ENCODE measurements at places on chromosomes 12 and 14. TPM values are rescaled to one million over a fixed set of nuclear protein-coding genes. Genes with fewer than 3 reads are reported as not detected.

The OVCH1 gene
- total RNA-seq = not detected

The KLRC1 gene
- not detected for total RNA-seq

- no peak for DNase-seq
Observed at GRCh38 chr12:89789862-89790261, 81.2 kb upstream of the ATP2B1 start.

- no peak for DNase-seq
Observed at GRCh38 chr12:91884230-91884629, 261.4 kb downstream of the BTG1 start.

The KRT81 gene
- total RNA-seq = not detected

The FOXN4 gene
- not detected for total RNA-seq

The DNAH10 gene
- total RNA-seq = 0.14 TPM

DNA sequence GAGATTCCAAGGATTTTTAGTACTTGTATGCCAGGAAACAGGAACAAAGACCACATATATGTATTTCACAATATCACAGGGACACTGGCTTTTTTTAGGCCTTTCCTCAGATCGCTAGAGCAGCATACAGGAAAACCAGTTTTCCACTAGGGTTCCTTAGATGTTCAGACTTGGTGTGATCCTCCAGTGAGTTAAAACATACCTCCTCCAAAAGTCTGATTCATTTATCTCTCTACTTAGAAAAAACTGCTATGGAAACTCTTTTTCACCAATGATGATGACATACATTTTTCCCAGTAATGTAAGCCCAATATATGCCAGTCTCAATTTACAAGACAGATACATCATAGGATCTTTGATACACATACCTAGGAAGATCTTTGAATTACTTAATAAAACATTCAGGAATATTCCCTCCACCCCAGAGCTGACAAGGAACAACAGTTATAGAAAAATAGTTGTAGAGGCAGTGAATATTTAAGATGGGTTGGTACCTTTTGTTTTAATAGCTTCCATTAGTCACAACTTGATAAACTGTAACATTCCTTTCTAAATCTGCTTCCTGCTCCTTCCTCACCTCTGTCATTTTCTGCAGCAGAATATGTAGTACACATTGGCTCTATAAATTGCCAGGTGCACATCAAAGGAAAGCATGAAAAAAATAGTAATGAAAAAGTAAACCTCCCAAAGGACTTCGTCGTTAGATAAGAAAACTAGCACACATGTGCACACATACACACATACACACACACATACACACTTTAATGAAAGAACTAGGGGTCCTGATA lies 27.5 kb downstream of the BCAT1 start:
- DNase-seq = no peak

DNA sequence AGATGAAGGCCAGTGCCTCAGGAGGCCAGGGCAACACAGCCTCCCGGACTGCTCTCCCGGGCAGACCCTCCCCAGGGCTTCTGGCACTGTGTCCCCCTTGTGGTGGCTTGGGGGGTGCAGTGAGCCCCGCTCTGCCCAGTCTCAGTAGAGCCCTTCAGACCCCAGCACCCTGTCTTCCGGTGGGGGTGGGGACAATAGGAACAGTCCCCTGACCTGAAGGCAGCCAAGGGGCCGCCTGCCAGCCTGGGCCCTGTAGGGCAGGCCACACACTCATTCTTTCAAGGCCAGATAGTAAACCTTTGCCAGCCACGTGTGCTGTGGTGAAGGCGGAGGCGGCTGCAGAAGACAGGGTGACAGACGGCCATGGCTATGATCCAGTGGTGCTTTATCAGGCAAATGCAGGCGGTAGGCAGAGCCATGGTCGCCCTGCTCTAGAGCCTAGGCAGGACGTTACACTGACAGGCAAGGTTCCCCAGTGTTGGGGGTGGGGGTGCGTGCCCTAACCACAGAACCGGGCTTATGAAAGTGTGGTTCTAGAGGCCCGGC lies 15.0 kb downstream of the ZFYVE21 start:
- no peak for DNase-seq

DNA sequence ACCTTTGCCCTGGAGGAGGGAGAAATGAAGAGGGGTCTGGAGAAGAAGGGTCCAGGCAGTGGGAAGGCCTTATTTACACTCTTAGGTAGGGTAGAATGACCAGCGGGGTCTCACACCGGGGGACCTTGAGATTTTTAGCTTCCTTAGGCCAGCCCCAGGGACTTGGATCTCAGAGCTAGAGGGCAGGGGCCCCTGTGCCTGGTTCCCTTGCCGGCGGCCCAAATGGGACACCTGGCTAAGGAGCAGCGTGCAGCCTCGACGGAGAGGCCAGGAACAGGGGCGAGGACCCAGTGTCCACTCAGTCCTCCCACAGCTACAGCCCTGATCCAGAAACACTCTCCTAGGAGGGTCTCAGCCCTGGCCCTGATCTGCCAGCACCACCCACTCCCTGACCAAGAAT lies 41.8 kb downstream of the DIO3 start:
- DNase-seq = no peak

The BCL11B gene
- 48.2 TPM for total RNA-seq

The FRMD6 gene
- total RNA-seq = 5.5 TPM

The OTOGL gene
- not detected for total RNA-seq

The SLC17A8 gene
- not detected for total RNA-seq

DNA sequence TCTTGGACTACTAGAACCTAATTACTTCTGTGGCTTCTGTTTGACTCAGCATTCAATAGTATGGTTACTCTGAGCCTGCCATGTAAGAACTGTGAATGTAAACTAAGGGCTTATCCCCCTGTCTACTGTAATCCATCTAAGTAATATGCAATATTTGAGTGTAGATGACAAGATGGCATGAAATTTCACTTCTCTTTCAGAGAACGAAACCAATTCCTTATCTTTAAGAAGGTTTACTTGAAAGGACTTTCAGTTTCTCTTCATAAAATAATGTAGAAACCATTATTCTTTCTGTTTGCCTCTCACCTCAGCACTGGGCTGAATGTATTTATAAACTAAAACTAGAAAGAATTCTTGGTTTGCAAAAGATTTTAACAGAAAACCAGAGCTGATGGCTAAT lies 60.4 kb upstream of the ARID2 start:
- peak; percentile 66 for DNase-seq

- DNase-seq = no peak
Observed at GRCh38 chr12:49707812-49708147, 575 bp upstream of the FMNL3 start.

The KNTC1 gene
- 128 TPM for total RNA-seq

DNA sequence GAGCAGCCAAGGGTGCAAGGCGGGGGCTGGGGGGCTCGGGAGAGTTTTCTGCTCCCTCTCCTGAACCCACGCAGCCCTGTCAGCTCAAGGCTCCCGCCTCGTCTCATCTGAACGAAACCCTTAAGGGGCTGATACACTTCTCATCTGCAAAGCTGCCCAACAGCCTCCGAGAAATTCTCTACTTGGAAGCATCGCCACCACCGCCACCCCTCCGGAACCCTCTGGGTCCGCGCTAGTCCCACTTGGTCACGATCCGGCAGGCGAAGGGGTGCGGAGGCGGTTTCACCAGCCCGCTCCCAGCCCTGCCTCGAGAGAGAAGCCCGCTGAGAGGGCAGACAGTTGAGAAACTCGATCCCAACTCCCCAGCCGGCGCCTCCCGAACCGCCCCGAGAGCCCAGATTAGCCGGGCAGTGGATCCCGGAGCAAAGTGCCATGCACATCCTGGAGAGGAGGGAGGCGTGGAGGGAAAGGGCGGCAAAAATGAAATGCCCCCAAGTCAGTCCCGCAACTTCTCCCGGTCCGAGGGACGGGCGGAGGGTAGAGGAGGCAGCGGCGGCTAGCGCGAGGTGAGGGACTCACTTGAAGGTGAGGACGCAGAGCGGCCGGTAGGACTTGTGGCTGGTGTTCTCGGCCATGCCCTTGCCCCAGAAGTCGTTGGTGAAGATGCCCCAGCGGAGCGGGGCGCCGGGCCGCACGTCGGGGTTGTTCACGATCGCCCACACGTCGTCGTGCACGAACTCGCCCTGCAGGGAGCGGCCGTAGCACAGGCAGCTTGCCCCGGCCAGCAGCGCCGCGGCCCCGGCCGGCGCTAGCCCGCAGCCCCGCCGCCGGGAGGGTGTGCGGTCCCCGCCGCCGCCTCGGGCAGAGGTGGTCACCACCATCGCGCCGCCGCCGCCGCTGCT lies 620 bp downstream of the TMTC1 start:
- peak; percentile 58 for DNase-seq

The TIMELESS gene
- 48.8 TPM for total RNA-seq

The PNMA1 gene
- 29.7 TPM for total RNA-seq

DNA sequence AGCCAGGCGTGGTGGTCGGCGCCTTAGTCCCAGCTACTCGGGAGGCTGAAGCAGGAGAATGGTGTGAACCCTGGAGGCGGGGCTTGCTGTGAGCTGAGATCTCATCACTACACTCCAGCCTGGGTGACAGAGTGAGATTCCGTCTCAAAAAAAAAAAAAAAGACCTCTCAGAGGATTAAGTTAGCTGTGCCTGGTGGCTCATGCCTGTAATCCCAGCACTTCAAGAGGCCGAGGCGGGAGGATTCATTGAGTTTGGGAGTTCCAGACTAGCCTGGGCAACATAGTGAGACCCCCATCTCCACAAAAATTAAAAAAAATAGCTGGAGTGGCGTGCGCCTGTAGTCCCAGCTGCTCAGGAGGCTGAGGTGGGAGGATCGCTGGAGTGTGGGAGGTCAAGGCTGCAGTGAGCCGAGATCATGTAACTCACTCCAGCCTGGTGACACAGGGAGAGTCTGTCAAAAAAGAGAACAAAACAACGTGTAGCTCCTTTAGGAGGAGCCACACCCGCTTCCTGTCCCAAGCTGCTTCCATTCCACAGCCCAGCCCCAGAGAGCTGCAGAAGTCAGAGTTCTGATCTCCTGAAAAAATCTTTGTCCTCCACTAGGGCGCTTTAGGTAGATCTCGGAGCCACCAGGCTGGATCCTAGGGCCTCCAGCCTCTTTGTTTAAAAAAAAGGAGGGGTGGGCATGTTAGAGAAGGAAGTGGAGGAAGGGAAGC lies 11.5 kb upstream of the ULK1 start:
- DNase-seq = no peak

The POTEM gene
- total RNA-seq = not detected

- DNase-seq = no peak
Observed at GRCh38 chr12:124648710-124649384, 81.4 kb upstream of the NCOR2 start.

The PTGER2 gene
- 66.7 TPM for total RNA-seq

DNA sequence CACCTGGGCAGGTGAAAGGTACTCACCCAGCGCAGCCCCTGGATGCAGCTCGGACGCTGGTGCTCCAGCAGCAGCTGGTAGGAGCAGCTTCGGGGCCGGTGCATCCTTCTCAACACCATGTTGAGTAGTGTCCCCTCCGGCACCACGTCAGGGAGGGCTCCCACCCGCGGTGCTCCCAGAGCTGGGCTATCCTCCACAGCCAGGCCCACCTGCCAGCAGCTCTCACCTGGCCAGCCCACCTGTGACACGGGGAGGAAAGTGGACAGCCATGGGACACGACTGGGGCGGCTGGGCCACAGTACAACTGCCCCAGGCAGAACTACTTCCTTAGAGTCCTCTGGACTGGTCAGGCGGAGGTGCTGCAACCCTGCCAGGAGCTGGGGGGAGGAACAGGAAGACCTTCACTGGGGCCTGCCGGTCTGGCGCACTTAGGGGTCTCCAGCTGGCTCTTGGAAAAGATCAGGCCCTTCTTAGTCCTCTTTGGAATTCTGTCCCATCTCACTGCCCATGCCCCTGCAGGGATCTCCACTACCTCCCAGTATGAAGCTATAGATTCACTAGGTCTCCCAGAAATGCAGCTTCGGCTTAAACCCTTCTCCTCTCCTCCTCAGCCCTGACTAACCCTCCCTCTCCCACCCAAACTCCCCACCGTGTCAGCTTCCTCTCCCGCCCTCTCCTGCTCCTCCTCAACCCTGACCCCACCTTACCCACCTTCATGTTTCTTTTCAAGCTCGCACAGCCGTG lies 668 bp downstream of the RAPGEF3 start:
- no peak for DNase-seq

The RNASE11 gene
- not detected for total RNA-seq

The NYNRIN gene
- total RNA-seq = not detected

DNA sequence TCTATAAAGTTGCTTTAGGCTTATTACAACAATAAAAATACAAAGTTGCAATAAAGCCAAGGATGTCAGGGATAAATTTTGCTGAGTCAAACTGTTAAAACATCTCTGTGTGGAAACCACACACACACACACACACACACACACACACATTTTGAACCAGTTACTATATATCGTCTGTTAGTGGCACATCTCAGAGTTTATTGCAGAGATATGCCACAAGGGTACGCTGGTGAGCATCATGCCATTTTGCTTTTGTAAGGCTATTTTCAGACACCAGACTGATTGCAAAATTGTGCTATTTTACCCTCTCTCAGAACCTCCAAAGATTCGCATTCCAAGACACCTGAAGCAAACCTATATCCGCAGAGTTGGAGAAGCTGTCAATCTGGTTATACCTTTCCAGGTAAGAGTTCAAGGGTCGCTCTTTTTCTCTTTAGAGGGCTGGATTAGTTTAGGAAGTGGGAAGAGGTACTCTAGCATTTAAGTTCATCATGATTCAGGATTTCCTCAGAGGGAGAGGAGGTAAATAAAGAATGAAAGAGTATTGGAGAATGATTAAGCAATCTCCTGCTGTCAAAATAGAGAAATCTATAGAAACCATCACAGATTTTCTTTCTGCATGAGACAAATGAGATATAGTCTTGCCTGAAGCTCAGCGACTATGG lies 27.3 kb upstream of the CHPT1 start:
- DNase-seq = peak; percentile 73

The KRT6C gene
- total RNA-seq = not detected

The BBOF1 gene
- total RNA-seq = 0.72 TPM

GRCh38 chr14:85573406-85573805 lies 43.5 kb downstream of the FLRT2 start:
- DNase-seq = no peak

DNA sequence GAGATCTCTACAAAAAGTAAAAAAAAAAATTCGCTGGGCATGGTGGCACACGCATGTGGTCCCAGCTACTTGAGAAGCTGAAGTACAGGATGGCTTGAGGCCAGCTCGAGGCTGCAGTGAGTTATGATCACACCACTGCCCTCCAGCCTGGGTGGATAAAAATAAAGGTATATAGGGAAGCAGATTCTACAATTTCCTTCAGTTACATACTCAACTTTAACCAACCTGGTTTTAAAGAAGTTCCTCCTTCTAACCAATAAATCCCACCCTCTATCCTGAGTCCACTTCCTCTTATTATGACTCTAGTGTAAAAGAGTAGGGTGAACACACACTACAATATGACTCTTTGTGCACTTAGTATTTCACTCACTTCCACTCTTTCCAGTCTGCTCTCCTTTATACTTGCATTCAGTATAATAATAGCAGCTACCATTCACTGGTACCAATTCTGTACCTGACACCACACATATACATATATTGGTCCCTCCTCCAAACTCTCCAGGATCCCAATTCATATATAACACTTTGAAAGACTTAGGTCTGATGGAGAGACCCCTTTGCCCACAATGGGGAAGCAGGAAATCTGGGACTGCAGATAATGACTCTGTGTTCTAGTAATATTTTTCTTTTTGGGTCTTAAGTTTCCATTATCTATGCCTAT lies 2.3 kb downstream of the ARF3 start:
- DNase-seq = no peak

GRCh38 chr12:125157177-125157576 lies 91.9 kb downstream of the AACS start:
- no peak for DNase-seq

The WDHD1 gene
- 63.0 TPM for total RNA-seq

GRCh38 chr12:105793421-105793820 lies 345.3 kb downstream of the NUAK1 start:
- DNase-seq = peak; percentile 20

Measured in activated CD4-positive, alpha-beta T cell treated with anti-CD3 and anti-CD28 coated beads, Interleukin-2, amount 10 ng/mL, durations not matched to agents 24 days and 14 days (primary cell).